T-helper 2 cell treated with Interferon-gamma antibody and Interleukin-4, amounts not matched to agents 100 ng/mL and 5 ng/mL, for 36 hours (primary cell): ENCODE measurements at places on chromosomes 4 and X. TPM values are rescaled to one million over a fixed set of nuclear protein-coding genes. Genes with fewer than 3 reads are reported as not detected.

The IGFBP7 gene
- 0.18 and 0.23 TPM in 2 replicates for total RNA-seq

The FAM149A gene
- 0.23 and 0.25 TPM in 2 replicates for total RNA-seq

The MAGEA2 gene
- not detected in 2 replicates for total RNA-seq

The PRDM8 gene
- total RNA-seq, result 6.1 and 8.0 TPM in 2 replicates

The CFP gene
- 14.8 and 19.3 TPM in 2 replicates for total RNA-seq

The NSG1 gene
- total RNA-seq, result 0.59 and 0.66 TPM in 2 replicates

The CTBP1 gene
- 227 and 238 TPM in 2 replicates for total RNA-seq

The SMIM10L2A gene
- total RNA-seq, result 0.48 and 0.55 TPM in 2 replicates
